ENCODE measurements at places on chromosomes 2 and 18. TPM values are rescaled to one million over a fixed set of nuclear protein-coding genes. Genes with fewer than 3 reads are reported as not detected.

DNA sequence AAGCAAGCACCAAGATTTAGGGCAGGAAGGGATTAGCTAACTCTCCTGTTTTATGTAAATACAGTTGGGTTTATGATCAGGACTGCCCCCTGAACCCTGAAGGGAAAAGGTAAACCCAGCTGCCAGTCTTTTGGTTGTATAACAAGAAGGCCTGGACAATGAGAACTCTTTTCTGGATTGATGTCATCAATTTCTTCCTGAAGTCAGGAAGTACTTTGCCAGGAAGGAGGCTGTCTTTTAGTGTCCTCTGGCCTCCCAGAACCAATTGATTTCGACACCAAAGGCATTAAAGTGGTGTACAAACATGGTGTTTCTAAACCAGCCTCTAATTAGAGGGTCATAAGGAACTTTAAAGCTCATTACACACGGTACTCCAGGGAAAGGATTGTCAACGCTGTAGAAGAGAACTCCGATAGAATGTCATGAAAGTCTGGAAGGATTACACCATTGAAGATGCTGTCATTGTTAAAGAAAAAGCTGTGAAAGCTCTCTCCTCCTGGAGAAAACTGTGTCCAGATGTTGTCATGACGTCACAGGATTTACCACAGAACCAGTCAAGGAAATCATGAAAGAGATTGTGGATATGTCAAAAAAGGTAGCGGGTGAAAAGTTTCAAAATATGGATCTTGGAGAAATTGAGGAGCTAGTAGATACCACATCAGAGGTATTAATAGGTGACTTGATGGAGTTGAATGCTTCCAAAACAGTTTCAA, 78.8 kb downstream of the ANKRD12 start:
- no peak overlapping the region for H3K4me3 ChIP-seq
- H3K4me1 ChIP-seq = peaks cover 9% of the 10 kb centered on the region
- DNase-seq = no peak
- no peak overlapping the region for H3K27ac ChIP-seq

The SAG gene
- total RNA-seq = 0.32 TPM

The ACVR2A gene
- total RNA-seq = 3.6 TPM

GRCh38 chr2:3200420-3200939, 177.1 kb downstream of the EIPR1 start:
- no peaks in the 10 kb centered on the region for H3K27me3 ChIP-seq
- peaks cover 3% of the 10 kb centered on the region for H3K4me1 ChIP-seq
- peaks cover 7% of the 10 kb centered on the region for H3K36me3 ChIP-seq

The SKOR2 gene
- total RNA-seq = not detected

DNA sequence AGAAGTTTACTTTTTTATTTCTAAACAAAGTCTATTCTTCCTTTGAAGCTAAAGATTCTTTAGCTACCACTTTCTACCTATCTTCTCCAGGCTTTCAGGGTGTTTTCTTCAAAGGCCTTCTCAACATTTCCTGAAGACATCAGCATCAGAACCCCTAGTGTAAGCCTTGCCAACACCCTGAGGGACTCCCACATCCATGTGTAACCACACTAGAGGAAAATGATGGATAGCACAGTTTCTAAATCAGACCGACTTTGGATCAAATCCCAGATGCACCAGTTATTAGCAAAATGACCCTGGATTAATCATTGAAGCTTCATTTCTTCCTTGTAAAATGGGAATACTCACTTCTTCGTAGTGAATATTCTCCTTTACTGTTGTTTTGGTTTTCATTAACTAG, 4.7 kb upstream of the TTN start:
- H3K27ac ChIP-seq = no peak overlapping the region
- no peaks in the 10 kb centered on the region for H3K27me3 ChIP-seq
- no peaks in the 10 kb centered on the region for H3K36me3 ChIP-seq
- H3K4me1 ChIP-seq = no peaks in the 10 kb centered on the region
- no peak overlapping the region for H3K4me3 ChIP-seq

- peaks cover 18% of the 10 kb centered on the region for H3K27me3 ChIP-seq
- H3K36me3 ChIP-seq = peaks cover 4% of the 10 kb centered on the region
- no peaks in the 10 kb centered on the region for H3K4me1 ChIP-seq
Observed at GRCh38 chr2:11856095-11856494, 109.7 kb downstream of the LPIN1 start.

The VWC2L gene
- not detected for total RNA-seq

DNA sequence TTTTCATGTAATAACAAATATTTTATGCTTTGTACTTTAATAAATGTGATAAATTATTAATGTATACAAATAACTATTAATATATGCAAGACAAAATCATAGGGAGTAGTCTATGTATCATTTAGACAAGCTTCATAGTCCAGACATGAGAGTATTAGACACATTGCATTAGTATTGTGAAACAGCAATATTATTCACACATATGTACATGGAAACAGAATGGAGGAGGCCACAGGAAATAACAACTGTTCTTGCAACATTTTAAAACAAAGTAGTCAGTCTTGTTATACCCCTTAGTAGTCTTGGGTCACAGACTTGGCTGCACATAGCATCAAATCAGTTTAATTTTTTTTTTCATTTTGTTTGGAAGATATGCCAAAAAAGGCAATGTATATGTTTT, 15.8 kb downstream of the DSC1 start:
- no peaks in the 10 kb centered on the region for H3K36me3 ChIP-seq
- no peak overlapping the region for H3K4me3 ChIP-seq
- DNase-seq = no peak

DNA sequence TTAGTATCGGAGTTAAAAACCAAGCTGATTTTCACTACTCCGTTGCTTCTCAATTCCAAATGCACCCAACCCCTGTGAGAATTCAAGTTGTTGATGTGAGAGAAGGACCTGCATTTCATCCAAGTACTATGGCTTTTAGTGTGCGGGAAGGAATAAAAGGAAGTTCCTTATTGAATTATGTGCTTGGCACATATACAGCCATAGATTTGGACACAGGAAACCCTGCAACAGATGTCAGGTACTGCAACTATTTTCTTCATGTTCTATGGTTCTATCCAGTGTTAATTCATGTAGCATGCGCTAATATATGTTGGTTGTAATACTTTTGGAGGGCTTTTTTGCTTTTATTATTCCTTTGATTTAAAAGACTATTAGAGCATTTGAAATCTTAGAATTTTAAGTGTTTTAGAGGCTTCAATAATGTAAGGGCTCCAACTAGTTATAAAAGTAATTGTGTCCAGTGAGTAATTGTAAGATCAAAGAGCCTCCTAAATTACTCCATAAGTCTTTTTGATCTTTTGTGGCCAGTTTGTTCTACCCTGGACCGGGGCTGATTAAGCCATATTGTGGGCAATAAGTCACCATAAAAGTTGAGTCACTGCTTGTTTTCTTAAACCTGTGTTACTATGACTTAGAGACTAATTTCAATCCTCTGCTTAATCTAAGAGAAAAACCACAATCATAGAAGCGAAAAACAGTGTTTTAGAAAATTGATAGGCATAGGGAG, 22.9 kb downstream of the DSG4 start:
- H3K4me1 ChIP-seq = no peaks in the 10 kb centered on the region
- H3K36me3 ChIP-seq = no peaks in the 10 kb centered on the region
- peaks cover 2% of the 10 kb centered on the region for H3K27me3 ChIP-seq
- no peak for DNase-seq
- no peak overlapping the region for H3K4me3 ChIP-seq

- peaks cover 33% of the 10 kb centered on the region for H3K36me3 ChIP-seq
- no peak overlapping the region for H3K27ac ChIP-seq
- H3K4me1 ChIP-seq = peaks cover 9% of the 10 kb centered on the region
- H3K4me3 ChIP-seq = no peak overlapping the region
- no peaks in the 10 kb centered on the region for H3K27me3 ChIP-seq
- no peak for DNase-seq
Observed at GRCh38 chr2:210445732-210446131, 30.8 kb downstream of the LANCL1 start.
